ENCODE measurements at places on chromosomes 1 and 21.

DNA sequence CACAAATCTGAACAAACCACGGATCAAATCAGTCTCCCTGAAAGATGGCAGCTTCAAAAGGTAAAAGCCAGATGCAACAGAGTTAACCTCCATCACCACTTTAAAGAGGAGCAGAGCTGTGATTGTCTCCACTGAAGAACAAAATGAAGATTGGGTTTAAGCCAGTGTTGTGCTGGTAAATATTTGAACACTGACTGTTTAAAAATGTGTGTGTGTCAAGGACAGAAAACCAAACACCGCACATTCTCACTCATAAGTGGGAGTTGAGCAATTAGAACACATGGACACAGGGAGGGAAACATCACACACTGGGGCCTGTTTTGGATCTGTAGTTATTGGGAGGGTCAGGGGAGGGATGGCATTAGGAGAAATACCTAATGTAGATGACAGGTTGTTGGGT, 83.9 kb downstream of the ST6GALNAC5 start:
- DNase-seq, result peak; percentile 59

GRCh38 chr1:2458687-2459086, 17.4 kb upstream of the PLCH2 start:
- no peak for DNase-seq

DNA sequence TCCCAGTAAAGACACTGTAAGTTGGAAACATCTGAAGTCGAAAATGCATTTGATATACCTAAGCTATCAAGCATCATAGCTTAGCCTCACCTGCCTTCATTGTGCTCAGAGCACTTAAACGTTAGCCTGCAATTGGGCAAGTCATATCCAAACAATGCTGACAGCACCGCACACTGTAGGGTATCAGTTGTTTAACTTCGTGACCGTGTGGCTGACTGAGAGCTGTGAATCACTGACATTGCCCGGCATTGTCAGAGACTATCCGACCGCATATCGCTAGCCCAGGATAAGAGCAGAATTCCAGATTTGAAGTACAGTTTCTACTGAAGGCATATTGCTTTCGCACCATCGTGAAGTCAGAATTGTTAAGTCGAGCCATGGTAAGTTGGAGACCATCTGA, 41.5 kb downstream of the GALNT2 start:
- DNase-seq, result no peak

GRCh38 chr21:32009263-32009662, 136.4 kb downstream of the HUNK start:
- DNase-seq, result no peak

- DNase-seq, result peak; percentile 49
These were observed 182.6 kb upstream of the EDN2 start for GRCh38 chr1:41666981-41667631.

DNA sequence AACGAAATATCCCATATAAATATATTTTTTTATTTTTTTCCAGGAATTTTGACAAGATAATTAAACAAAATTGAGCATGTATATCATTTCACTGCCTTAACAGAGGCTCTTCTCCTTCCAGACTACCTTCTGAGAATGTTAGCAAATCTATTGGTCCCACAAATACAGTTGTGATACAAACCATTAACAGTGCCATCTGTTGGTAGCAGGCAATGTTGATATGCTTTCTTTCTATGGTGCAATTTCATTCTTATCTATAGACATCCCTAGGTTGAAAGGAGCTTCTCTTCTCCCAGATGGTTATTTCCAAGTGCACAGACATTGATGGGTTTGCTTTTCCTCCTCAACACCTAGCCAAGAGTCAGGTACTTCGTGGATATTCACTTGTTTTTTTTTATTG, 303.6 kb downstream of the USH2A start:
- DNase-seq, result peak; percentile 37

DNA sequence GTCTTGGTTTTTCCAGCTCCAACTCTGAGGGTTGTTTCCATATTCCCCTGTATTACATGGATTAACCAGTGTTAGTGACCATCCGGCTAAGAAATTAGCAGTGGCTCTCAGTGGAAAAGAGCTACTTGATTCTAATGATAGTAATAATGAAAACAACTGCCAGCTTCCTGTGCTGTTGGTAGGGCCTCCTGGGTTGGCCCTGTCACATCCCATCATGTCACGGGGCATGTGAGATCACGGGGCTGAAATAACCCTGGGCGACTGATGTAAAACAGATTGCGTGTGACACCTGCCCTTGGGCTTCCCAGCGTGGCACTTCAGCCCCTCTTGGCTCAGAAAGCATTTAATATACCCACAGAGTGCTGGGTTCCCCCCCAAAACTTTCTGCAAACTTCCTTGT, 149.0 kb downstream of the ROR1 start:
- DNase-seq, result no peak

- DNase-seq, result no peak
These were observed 25.0 kb downstream of the RNU5D-1 start for GRCh38 chr1:44705938-44706337.

- peak; percentile 70 for DNase-seq
These were observed 425.7 kb upstream of the USP24 start for GRCh38 chr1:55640708-55641473.

GRCh38 chr1:10908266-10908665, 104.2 kb upstream of the TARDBP start:
- DNase-seq, result no peak

DNA sequence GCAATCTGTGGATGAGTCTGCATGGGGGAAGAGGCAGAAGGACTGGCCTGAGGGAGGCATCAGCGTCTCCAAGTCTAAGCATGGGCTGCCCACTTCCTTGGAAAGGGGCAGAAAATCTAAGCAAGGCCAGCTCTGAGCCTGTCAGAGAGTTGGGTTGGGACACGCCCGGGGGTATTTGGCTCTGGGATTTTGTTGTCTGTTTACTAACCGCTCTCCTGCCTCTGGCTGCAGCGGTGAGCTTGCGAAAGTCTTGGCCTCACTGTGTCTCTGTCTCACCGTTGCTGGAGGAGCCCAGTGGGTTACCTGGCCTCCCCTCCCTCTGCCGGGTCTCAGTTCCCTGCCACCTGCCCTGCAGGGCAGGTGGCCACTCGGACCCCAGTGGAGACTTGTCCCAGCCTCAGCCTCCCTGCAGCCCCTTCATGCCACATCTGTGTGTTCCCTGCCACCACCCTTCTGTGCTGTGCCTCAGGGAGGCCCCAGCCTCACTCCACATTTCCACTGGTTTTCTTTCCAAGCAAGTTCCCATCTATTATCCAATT, 33.7 kb downstream of the EDN2 start:
- no peak for DNase-seq

- DNase-seq, result no peak
These were observed 13.3 kb downstream of the HSF2BP start for GRCh38 chr21:43645976-43646375.

DNA sequence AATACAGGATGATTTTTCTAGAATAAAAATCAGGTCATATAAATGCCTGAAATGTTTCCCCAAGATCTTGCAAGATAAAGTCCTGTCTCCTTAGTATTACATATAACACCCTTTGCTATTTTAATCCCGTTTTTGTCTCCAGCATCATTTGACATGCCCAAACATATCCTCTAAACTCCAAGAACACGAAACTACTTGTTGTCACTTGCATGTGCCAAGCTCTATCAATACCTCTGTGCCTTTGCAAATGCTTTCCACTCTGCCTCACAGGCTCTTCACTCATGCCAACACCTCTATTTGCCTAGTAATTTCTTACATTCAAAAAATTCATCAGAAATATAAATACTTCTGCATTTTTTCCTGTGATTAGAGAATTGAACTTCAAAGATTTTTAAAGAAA, 37.9 kb downstream of the LRRIQ3 start:
- no peak for DNase-seq

- DNase-seq, result peak; percentile 28
These were observed 36.9 kb upstream of the GPR37L1 start for GRCh38 chr1:202085682-202086373.

DNA sequence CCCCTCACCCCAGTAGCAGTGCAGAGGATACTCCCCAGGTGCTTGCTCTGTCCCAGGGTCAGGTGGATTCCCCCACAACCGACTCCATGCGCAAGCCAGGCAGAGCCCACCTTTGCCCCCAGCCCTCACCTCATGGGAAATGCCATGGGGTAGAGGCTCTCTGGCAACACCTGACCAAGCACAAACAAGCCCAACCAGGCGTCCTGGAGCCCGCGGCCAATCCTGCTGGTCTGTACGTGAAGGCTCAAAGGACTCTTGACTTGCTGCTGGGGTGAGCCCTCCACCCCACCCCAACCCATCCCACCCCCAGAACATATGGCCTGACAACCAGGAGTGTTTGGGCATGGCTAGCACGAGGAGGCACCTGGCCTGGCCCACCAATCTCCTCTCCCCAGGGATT, 1.8 kb downstream of the ADGRB2 start:
- DNase-seq, result no peak

DNA sequence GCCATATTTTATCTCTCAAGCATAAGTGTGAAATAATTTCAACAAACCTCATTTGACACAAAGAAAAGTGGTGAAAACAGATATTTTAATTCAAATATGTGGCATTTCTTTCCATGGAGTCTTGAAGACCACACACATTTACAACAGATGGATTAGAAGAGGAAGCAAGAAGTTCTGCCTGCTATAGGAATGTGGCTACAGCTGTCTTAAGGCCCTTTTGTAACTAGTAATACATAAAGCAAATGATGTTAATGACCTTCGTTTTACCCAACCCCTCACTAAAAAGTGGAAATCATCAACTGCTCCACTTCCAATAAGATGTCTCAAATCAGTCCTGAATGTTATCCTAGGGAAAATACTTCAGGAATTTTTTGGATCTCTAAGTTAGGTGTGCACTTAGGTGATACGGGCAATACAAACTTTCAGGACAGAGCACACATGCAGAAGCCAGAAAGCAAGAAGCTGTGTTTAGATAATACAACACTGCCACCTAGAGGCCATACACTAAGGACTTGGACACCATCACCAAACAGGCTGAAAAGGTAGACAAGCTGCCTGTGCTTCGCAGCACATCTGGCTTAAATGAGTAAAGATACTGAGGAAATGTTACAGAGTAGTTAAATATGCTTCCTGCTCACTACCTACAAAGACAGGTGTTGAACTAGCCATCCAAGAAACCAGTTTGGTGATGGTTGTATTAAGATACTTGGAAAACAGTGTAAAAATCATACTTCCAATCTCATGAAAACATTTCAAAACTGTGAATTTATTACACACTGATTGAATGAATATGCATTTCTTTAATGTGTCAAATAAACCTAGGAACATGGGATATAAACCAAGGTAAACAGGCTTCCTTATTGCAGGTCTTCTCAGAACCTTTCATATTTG, 24.4 kb downstream of the RRAGC start:
- peak; percentile 77 for DNase-seq

- DNase-seq, result no peak
These were observed 43.1 kb upstream of the FOXO6 start for GRCh38 chr1:41318135-41318534.

- peak; percentile 52 for DNase-seq
These were observed 390.6 kb downstream of the KCTD3 start for GRCh38 chr1:215957663-215958062.

DNA sequence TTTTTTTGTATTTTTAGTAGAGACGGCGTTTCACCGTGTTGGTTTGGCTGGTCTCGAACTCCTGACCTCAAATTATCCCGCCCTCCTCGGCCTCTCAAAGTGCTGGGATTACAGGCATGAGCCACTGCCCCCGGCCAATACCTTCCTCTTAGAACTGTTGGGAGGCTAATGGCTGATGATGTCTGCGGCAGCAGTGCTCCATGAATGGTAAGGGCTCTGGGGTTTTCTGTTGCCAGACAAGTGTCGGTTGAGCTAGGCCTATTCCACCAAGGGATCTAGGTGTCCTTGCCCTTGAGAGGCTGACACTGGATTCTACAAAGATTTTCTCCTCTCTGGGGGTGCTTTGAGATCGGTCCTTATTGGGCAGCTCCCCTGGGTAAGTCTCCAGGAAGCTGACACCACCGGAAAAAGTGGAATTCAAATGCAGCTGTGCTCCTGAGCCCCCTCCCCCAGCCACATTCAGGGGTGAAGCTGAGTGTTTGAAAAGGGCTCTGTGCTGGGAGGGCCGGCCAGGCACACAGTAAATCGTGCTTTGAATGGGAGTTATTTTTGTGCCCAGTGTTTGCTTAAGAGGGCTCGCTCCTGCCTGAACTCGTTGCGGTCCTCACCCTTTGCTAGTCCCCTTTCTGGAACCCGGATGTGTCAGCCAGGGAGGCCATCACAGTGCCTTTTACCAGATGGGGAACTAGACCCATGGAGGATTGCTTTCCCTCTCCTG, 5.2 kb downstream of the SOX13 start:
- DNase-seq, result no peak

DNA sequence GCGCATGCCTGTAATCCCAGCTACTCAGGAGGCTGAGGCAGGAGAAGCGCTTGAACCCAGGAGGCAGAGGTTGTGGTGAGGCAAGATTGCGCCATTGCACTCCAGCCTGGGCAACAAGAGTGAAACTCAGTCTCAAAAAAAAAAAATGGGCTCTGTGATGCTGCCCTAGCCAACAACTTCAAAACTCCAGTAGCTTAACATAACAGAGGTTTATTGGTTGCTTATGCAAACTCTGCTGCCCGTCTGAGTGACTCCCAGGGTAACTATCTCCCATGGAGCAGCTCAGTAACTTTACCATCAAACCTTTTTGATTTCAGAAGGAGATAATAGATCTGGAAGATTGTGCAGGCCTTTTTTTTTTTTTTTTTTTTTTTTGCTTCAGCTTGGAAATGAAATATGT, 18.9 kb upstream of the ITLN2 start:
- no peak for DNase-seq

DNA sequence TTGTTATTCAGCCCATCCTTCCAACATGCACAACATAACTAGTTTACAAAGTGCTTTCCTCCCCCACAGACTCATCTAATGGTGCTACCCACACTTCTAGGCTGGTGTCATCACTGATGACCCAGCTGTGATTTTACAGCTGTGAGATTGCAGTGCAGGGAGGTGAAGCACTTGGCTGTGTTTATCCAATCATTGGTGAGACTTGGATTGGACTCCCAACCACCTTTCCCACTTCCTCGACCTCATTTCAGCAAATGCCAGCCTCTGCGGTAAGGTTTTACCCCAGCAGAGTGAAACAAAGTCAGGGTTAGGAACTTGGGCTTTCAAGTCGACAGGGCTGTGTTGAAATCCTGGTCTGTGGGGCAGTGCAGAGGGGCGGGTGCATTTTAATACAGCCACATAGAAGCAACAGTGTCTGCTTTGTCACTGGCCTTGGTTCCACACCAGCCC, 22.1 kb downstream of the ECHDC2 start:
- DNase-seq, result no peak

GRCh38 chr1:7403265-7404045, 367.6 kb upstream of the VAMP3 start:
- DNase-seq, result no peak
